ENCODE measurements at places on chromosomes 6 and 20.

GRCh38 chr20:44426879-44427790 is 48.5 kb upstream of the TTPAL start:
- no peak for DNase-seq

DNA sequence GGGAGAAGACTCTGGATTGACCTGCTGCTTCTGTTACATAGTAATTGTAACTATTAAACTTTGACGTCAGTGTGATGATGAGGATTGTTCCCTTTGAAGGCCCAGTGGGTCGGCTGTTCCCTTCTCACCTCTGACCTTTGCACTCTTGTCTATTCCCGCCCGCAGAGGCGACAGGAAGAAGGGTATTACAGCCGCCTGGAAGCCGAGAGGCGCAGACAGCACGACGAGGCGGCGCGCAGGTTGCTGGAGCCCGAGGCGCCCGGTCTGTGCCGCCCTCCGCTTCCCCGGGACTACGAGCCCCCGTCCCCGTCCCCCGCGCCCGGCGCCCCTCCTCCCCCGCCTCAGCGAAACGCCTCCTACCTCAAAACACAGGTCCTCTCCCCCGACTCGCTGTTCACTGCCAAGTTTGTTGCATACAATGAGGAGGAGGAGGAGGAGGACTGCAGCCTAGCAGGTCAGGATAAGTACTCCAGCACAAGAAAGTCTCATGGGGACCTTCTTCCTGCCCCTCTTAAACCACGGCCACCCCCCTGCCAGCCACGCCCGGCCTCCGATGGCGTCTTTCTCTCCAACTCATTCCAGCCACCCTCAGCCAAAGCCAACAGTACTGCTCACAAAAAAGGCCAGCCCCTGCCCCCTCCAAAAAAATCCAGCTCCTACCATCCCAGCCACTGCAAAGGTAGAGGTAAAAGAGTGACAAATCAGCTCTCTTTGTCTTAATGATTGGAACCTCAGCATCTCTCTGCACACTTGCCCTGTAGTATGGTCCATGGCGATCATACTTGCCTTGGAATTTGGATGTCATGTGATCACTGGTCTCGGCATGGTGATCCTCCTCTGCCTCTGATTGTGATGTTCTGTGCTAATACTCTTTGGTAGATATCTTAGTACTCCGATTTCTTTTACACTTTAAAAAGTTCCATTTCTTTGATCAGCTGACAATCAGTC is 31.6 kb upstream of the KIF25 start:
- DNase-seq: no peak

GRCh38 chr6:53623497-53623896 is 42.1 kb downstream of the KLHL31 start:
- DNase-seq: no peak

DNA sequence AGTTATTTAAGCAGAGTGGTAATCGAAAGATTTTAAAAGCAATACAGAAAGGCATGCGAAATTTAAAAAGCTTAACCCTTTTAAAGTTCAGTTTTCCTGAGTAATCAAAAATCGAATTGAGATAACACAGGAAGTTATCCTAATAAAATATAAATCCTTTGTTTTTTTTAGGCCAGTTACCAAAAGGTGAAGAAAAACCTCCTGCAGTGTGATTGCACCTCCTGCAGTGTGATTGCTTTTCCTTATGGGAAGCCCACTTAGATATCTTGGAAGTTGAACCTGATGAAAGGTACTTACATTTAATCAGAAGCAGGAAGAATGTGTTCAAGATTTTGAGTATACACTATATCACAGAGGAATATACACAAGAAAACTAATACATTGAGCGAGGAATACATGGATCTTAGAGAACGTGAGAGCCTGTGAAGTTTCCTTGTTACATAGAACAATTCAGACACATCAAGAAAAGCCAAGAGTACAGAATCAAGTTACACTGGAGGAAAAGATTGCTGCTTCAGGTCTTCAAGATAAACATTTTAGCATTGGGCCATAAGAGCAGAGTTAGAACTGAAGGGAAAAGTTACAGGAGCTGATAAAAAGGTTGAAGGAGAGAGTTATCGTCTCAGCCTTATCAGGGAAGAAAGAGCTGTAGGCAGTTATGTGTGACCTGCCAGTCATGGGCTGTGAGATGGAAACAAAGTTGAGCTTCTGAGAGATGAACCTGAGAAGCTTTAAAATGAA is 7.7 kb upstream of the TMEM181 start:
- DNase-seq: no peak

GRCh38 chr6:152605342-152605741 is 31.8 kb downstream of the SYNE1 start:
- no peak for DNase-seq

DNA sequence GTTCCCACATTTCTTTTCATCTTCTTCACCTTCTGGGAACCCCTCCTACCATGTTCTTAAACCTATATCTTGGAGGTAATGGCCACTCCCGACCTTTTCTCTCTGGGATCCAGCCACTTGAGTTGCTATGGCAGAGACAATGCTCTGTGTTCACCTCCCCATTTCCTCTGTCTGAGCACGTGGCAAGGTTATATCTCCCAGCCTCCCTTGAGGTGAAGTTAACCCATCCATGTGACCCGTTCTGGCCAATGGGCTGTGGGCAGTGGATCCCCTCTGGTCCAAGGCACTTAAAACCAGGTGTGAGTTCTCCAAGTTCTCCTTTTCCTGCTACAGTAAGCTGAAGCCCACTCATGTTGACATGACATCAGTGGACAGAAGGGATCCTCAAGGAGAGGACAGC is 261.4 kb downstream of the LRFN2 start:
- no peak for DNase-seq

GRCh38 chr6:39577446-39578165 is 147.6 kb downstream of the KIF6 start:
- no peak for DNase-seq

DNA sequence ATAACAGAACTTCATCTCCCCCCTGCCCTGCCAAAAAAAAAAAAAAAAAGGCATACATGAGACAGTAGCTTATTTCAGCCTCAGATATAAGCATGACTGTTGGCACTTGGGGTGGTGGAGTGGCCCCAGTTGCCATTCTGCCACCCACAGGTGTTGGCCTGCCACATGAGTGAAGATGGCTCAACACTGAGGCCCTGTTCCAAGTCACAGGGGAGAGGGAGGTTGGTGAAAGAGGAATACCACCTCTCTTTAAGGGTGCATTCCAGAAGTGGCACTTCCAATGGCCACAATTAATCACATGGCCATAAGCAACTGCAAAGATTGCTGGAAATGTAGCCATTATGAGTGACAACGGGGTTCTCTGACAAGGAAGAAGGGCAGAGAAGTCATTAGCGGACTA is 61.9 kb upstream of the JARID2 start:
- DNase-seq: no peak

- DNase-seq: no peak
Measured at GRCh38 chr20:45465491-45466266, 3.9 kb upstream of the WFDC2 start.

DNA sequence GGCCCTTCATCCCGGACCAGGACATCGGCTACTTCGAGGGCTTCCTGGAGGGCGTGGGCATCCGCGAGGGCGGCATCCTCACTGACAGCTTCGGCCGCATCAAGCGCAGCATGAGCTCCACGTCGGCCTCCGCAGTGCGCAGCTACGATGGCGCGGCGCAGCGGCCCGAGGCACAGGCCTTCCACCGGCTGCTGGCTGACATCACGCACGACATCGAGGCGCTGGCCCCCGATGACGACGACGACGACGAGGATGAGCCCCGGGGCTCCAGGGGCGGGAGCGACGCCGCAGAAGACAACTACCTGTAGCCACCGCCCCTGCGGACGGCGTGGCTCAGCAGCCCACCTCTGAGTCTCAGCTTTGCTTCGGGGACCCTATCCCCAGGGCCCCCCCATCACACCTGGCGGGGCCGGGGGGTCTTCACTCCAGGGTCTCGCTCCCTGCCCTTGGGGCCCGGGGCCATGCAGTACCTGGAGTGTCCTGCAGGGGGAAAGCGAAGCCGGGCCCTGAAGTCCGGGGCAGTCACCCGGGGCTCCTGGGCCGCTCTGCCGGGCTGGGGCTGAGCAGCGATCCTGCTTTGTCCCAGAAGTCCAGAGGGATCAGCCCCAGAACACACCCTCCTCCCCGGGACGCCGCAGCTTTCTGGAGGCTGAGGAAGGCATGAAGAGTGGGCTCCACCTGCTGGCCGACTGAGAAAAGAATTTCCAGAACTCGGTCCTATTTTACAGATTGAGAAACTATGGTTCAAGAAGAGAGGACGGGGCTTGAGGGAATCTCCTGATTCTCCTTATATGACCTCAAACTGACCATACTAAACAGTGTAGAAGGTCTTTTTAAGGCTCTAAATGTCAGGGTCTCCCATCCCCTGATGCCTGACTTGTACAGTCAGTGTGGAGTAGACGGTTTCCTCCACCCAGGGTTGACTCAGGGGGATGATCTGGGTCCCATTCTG is 20.8 kb upstream of the HCK start:
- DNase-seq: peak; percentile 63

- no peak for DNase-seq
Measured at GRCh38 chr6:116390581-116390980, 19.8 kb downstream of the DSE start.

DNA sequence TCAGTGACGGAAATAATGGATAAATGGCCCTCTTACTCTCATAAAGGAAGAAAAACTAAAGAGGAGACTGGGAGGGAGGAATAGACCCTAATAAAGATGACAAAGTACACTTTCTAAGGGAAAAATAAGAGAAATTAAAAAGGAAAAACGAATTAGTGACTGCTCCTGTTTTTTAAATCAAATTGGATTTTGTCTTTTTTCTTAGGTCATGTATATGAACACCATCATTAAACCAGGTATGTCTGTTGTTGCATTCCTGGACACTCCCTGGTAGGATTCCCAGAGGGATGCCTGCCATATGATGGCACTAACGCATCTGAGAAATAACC is 59.4 kb upstream of the BTN3A2 start:
- no peak for DNase-seq

- no peak for DNase-seq
Measured at GRCh38 chr6:135826236-135826804, 25.2 kb upstream of the PDE7B start.

- no peak for DNase-seq
Measured at GRCh38 chr20:24798930-24799705, 150.0 kb upstream of the CST7 start.

GRCh38 chr6:130923350-130923749 is 96.1 kb downstream of the SMLR1 start:
- no peak for DNase-seq

- DNase-seq: no peak
Measured at GRCh38 chr20:2866236-2866635, 7.0 kb upstream of the PTPRA start.

- DNase-seq: no peak
Measured at GRCh38 chr6:37068356-37069270, 63.2 kb downstream of the FGD2 start.

DNA sequence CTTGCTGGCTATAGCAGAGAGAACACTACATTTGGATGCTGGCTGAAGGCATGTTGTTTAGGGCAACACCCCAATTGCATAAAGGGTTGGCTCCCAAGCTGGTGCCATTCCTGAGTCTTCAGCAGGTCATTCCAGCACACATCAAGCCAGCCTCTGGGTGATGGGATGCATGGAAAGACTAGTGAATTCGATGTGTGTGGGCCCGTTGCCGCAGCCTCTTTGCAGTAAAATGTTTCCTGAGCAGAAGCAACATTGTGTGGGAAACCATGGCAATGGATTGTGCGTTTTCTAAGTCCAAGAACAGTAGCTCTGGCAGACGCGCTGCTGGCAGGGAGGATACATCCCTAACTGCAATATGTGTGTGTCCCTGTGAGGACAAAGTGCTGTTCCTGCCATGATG is 142.4 kb upstream of the SLC24A3 start:
- DNase-seq: no peak

DNA sequence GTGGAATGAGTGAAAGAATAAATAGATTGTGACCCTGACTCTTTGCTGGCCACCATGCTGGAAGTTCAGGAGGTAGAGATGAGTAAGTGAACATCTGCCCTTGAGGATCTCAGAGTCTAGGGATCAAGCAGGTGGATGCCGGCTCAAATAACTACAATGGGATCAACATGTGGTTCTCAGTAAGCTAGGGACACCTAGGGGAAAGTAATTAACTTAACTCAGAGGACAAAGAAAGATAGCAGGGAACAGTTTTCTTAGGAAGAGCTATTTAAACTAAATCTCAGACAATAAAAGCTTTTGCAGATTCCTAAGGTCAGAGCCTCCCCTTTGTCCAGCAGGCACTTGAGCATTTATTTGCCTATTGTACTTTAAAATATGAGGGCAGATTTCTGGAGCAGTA is 29.1 kb downstream of the SLC13A3 start:
- no peak for DNase-seq

DNA sequence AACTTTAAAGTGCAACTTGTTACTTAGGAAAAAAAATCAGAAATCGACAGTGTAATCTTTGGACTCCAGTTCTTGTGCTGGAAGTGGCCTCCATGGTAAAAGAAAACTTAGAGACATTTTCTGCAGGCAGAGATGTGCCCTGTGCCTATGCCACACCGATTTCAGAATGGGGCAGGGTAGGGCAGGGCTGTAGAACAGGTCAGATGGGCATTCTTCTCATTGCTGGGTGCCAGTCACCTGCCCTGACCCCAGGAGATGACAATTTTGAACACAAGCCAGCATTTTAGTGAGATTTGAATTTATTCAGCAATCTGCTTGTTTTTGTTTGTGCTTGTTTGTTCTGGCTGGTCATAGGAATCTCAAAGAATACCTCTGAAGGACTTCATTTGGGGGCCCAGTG is 63.3 kb downstream of the SASH1 start:
- DNase-seq: no peak

GRCh38 chr6:26660000-26660361 is 435 bp upstream of the ZNF322 start:
- DNase-seq: no peak

- DNase-seq: no peak
Measured at GRCh38 chr6:112717856-112718255, 370.7 kb downstream of the RFPL4B start.

DNA sequence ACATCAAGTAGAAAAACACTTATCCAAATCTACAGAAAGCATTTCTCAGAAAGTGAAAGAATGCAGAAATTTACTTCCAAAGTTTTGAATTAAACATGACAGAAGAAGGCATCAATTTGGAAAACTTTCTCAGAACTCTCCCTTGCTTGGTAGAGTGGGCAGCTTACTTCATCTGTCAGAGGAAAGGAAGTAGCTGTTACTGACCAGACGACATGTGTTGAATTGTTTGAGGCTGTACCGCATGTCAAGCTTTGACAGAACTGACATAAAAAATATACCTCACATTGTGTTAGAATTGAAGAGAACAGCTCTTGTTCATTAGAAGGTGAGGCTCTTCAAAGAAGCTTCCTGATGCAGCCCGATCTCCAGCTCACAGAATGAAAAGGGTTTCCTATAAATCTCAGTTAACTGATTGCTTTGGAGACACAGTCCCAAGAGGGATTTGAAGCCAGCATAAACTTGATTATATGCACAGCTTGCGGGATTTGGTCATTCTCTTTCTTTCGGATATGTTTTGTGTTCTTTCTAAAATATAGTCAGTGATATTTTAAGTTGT is 190.7 kb downstream of the PLCB1 start:
- no peak for DNase-seq

Data from liver (tissue), 10 donors.